IMR-90 (cell line): ENCODE measurements at places on chromosomes 6 and 20.

GRCh38 chr6:4655196-4656025 lies 120.8 kb upstream of the CDYL start:
- DNase-seq, result no peak

GRCh38 chr6:129843573-129843972 lies 17.5 kb downstream of the TMEM244 start:
- DNase-seq, result no peak

DNA sequence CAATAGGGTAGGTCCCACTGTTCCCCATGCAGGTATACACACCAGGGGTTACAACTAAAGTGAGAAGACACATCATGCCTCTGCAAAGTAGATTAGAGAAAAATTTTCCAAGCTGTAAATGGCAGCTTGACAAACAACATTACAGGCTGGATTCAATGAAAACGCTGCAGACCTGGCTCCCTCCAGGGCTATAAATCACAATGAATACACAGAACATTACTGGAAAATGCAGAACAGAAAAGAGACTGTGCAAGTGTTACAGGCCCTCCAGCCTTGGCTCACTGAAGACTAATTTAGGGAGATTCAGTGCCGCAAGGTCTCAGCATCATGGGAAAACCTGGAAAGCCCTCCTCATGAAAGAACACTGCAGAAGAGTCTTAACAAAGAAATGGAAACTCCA lies 207.8 kb downstream of the KHDC1L start:
- no peak for DNase-seq

- no peak for DNase-seq
These were observed 193.0 kb downstream of the BTBD3 start for GRCh38 chr20:12110711-12111110.

DNA sequence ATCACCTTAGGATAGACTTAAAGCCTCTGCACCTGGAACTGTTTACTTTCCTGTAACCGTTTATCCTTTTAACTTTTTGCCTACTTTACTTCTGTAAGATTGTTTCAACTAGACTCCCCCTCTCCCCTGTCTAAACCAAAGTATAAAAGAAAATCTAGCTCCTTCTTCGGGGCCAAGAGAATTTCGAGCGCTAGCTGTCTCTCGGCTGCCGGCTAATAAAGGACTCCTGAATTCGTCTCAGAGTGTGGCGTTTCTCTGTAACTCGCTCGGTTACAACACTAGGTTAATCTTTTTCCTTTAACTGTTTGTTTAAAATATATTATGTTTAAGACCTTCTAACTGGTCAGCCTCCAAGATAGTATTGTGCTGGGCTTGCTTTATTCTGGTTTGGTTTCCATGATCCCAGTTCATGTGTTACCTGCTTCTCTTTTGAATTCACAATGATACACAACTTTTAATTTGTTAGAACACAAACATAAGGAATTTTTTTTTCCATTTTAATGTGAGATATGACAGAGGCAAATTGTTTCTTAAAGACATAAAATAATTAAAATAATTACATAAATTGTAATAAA lies 8.7 kb upstream of the NQO2 start:
- DNase-seq, result no peak

DNA sequence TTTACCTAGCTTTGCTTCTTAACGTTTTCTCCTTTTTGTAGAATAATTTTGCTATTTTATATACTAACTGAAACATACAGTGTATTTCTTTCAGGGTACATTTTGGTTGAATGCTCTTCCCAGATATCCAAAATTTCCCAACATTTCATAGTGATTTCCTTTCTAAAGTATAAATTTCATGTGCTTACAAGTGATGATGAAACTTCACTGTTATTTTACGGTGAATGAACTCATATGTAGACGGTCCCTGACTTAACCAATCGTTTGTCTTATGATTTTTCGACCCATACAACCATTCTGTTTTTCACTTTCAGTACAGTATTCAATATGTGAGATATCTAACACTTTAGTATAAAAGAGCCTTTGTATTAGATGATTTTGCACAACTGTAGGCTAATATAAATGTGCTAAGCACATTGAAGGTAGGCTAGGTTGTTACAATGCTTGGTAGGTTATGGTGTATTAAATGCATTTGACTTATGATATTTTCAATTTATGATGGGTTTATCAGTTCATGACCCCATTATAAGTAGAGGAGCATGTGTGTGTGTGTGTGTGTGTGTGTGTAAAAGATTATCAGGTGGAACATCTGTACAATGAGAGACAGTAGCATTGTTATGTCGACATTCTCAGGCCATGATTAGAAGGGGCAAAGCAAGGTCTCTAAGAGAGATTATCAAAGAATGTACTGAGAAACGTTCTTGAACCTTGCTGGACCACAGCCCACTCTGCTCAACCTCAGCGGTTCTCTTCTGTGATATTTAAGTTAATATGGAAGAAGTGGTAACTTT lies 20.9 kb downstream of the HIVEP1 start:
- DNase-seq, result no peak

- DNase-seq, result no peak
These were observed 37.1 kb downstream of the CDH4 start for GRCh38 chr20:61289166-61289565.

- no peak for DNase-seq
These were observed 76.5 kb downstream of the EFHC1 start for GRCh38 chr6:52496631-52497030.

DNA sequence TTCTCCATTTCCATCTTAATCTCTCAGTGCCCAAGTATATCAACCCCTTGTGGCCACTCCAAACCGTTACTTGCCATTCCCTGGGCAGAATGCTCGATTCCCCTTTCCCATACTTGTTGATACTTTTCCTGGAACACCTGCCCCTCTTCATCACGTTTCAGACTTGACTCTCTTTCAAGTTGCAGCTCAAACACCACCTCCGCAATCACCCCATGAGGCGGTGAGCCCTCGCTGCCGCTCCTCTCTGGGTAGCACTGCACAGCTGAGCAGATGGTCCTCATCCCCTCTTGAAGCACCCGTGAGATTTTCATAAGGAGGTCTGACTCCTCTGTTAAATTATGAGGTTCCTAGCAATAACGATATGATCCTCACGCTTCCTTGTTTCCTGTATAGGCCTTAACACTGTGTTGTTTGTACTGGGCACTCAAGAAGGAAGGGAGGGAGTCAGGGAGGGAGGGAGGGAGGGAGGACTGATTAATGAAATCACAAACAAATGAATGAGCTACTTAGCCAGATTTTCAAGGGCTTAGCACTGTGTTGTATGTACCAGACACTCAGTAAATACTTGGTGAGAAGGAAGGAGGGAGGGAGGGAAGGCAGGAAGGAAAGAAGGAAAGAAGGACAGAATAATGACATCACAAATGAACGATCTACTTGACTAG lies 8.0 kb upstream of the UQCC2 start:
- DNase-seq, result no peak

DNA sequence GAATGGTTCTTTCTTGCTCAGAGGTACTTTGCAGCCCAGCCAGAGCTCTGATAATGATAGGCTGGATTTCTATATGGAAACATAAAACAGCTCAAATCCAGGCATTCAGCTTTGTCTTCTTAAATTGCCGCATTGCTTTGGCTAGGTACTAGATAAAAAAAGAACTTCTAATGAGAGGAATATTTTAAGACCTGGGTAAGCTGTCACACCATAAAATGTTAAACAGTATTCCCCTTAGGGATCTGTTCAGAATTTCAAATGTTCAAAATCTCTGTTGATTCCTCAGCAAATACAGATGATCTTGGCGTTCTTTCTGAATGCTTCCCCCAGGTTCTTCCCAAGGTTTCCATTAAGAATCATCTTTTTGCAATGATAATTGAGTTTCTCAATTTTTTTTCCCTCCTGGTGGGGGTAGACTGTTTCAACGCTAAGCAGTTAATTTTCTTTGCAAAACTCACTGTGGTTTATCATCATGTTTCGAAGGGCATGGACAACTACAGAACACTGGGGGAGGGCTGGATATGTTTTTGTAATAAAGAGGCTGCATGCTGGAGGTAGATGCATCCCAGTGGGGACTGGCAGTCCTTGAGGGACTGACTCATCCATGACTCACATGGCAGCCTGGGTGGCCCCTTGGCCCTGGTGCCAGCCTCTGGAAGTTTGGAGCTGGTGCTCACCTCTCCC lies 31.0 kb downstream of the TIAM2 start:
- DNase-seq, result peak; percentile 76

- DNase-seq, result peak; percentile 80
These were observed 144.2 kb downstream of the MYO6 start for GRCh38 chr6:75893058-75893775.

GRCh38 chr20:63520504-63520933 lies at the start of gene PPDPF:
TSS of gene PPDPF (plus strand) at chr20:63520765. CDS start at chr20:63521309, 544 bp downstream.
- peak; percentile 72 for DNase-seq

DNA sequence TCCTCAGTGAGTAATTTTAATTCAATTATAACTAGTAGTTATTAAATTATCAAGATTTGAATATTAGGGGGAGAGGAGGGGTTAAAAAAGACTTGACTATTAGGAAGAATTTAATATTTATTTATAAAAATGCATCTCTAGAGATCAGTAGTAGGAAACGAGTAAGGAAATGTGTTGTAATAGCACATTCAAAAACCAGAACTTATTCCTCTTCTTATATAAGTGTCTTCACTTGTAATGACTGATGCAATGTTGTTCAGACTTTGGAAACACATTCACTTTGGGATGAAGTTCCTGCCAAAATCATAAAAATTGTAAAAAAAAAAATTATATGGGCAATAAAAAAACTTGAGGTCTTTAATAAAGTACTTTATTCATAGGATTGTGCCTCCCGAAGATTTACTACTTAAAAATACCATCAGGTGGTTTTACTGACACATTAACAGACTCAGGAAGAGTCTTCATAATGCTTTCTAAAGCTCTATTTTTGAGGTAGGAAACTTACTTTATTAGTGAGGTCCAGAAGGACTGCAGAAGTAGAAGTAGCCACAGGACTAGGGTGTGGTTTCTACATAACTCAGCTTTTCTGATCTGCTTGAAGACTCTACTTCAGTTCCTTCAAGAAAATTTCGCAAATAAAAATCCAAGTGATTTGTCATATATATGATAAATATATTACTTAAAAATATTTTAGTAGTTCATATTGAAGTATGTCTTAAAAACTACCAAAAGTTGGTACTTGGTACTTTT lies 59.8 kb downstream of the CCDC170 start:
- no peak for DNase-seq

DNA sequence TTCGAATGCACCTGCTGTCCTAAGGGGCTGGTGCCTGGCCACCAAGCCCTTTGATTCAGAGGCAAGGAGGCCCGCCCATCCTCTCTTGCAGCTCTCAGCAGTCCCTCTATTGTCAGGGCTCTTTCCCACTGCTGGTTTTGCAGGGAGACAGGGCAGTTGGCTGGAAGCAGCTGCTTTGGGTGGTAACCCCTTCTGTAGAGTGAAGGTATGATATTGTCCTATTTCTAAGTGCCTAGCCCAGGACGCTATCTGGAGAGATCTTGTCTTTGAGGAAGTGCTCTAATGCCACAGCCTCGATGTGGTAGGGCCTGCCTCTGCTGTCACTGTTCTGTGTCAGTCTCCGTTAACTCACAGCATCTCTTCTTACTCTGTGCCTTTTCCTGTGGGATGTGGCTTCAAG lies 5.6 kb downstream of the PLCG1 start:
- no peak for DNase-seq

DNA sequence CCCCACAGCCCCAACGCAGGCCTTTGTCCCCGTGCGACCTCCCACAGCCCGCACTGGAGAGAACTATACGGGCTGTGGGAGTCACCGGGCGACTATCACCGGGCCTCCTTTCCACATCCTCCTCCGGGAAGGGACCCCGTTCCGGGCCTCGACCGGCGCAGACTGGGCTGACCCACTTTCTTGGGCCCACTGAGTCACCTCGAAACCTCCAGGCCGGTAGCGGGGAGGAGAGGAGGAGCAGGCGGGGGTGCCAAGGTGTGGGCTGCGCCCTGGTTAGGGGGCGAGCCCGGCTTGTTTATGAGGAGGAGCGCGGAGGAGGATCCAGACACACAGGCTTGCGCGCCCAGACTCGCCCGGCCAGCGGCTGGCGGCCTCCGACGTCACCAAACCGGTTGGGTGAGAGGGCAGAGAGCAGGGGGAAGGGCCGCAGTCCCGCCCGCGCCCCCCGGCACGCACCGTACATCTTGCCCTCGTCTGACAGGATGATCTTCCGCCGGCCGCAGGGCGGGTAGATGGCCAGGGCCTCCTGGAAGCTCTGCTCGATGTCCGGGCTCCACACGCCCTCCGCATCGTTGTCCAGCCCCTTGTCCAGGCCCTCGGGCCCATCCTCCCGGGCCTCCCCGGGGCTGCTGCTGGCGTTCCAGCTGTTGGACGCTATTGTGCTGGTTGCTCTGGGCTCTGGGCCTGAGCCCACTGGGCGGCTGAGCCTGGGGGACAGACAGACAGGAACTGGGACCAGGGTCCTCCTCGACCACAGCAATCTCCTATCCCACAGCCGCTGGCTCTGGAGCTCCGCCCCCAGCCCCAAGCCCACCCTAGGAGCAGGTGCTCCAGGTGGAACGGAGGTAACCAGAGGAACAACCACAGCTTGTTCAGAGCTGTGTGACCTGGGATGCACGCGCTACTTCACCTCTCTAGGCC lies 10.6 kb downstream of the TEAD3 start:
- no peak for DNase-seq

DNA sequence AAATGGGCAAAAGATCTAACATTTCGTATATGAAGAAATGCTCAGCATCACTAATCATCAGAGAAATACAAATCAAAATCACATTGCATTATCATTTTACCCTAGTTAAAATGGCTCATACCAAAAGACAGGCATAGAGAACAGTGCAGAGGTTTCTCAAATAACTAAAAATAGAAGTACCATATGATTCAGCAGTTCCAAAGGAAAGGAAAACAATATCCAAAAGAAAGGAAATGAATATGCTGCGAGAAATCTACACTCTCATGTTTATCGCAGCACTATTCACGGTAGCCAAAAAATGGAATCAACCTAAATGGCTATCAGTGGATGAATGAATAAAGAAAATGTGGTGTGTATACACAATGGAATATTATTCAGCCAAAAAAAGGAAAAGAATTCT lies 63.5 kb downstream of the VTA1 start:
- DNase-seq, result peak; percentile 11

DNA sequence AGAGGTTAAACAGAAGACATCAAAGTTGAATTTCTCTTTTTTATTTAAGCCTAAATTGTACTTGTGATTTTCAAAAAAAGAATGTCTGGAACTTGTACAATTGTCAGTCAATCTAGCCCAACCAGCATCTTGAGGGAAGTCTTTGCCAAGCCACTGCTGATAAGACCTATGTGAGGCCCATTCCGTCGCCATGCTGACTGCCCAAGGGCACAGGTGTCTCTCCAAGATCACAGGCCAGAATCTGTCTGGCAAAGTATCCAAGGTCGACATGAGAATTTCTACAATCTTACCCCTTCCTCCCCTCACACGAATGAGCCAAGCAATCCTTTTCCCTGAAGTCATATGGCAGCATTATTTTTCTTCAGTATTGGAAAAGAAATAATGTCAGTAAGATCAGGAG lies 614.5 kb downstream of the CBLN4 start:
- no peak for DNase-seq

DNA sequence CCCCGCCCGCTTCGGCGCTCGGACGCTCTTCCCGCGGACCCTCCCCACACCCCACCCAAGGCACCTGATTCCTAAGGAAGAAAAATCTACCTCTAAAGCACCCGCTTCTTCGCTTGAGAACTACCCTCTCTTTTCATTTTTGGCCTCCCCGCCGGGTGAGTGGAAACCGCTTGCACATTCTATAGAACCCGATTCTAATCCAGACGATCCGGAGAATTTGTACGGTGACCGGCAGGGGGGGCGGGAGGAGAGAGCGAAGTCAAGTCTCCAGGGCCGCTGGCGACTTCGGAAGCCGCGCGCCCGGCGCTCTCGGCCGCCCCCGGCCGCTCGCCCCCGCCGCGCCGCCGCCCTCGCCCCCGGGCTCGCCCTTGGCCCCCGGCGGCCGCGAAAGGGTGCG lies at the start of gene RBM24:
Gene RBM24 (plus strand): TSS at position 262 of the 397 bp plus-strand sequence. CDS start 221 bp downstream, outside the sequence.
- peak; percentile 79 for DNase-seq

- DNase-seq, result no peak
These were observed 14.8 kb upstream of the CALHM6 start for GRCh38 chr6:116446399-116446798.

- no peak for DNase-seq
These were observed 30.2 kb downstream of the ISM1 start for GRCh38 chr20:13251106-13251903.
